ENCODE measurements at places on chromosomes 1 and 21.

DNA sequence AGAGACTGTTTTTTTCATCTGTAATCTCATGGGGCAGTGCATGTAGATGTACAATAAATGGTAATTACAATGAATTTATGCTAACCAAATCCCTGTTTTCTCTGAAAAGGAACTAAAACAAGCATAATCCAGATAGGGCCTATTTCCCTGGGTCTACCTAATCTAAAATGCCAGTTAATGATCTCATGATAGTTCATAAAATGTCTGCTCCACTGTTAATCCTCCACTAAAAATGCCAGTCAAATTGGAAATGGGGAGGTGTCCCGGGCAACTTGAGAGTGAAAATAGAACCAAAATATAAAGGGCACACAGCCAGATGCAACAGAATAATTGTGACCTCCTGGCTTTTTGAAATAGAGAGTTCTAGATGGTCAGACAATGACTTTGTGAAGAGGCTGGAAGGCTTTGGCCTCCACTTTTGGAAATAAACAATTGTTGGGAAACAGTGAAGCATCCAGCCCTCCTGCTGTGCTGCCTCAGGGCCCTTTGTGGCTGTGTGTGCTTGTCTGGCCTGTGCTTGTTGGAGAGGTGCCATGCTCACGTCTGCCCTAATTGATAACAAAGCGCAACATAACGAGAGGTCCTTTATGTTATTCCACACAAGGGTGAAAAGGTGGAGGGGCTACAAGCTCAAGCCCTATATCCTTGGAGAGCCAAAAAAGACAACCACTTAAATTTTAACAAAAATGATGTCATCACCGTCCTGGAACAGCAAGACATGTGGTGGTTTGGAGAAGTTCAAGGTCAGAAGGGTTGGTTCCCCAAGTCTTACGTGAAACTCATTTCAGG, 97.7 kb downstream of the ATP5PO start:
- DNase-seq, result no peak

- no peak for DNase-seq
Observed at GRCh38 chr21:46397211-46397905, 61.3 kb upstream of the DIP2A start.

GRCh38 chr1:9590945-9591668, 2.4 kb downstream of the TMEM201 start:
- no peak for DNase-seq

- no peak for DNase-seq
Observed at GRCh38 chr1:87542697-87543096, 214.0 kb downstream of the LMO4 start.
